ENCODE measurements at places on chromosomes 1 and 21. TPM values are rescaled to one million over a fixed set of nuclear protein-coding genes. Genes with fewer than 3 reads are reported as not detected.

The BACE2 gene
- total RNA-seq = 4.1 TPM

- no peaks in the 10 kb centered on the region for H3K4me1 ChIP-seq
- H3K4me3 ChIP-seq = no peak overlapping the region
- H3K27me3 ChIP-seq = peaks cover 33% of the 10 kb centered on the region
- no peak for DNase-seq
These were observed 44.0 kb upstream of the DIPK1A start for GRCh38 chr1:93005252-93005598.

GRCh38 chr1:119275145-119276134, 93.1 kb upstream of the HAO2 start:
- no peak overlapping the region for H3K27ac ChIP-seq
- no peak overlapping the region for H3K4me3 ChIP-seq
- no peaks in the 10 kb centered on the region for H3K36me3 ChIP-seq
- peaks cover 18% of the 10 kb centered on the region for H3K27me3 ChIP-seq
- no peaks in the 10 kb centered on the region for H3K4me1 ChIP-seq
- peak; percentile 65 for DNase-seq

DNA sequence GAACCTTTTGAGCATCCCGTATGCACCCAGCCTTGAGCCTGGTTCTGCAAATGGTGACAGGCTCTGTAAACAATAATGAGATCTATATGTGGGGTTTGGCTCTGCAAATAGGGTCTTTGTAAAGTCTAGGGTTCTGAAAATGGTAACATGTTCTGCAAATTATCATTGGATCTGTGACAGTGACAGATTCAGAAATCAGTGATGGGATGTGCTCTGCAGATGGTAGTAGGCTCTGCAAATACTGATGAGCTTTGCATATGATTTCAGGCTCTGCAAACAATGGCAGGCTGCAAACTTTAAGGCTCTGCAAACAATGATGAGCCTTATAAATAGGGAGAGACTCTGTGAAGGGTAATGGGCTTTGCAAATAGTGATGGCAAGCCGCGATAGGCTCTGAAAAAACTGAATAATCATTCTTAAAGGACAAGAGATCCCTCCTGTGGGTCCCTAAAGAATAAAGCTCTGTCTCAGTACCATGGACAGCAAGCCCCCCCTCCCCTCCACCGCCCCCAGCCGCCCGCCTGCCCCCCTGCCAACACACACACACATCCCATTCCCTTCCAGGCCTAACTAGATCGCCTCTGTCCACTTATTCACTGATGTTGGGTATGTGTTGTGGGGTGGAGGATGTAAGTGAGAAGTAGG, 17.7 kb upstream of the DMBX1 start:
- H3K4me1 ChIP-seq = peaks cover 3% of the 10 kb centered on the region
- DNase-seq = no peak
- peaks cover 46% of the 10 kb centered on the region for H3K27me3 ChIP-seq
- H3K36me3 ChIP-seq = no peaks in the 10 kb centered on the region
- H3K27ac ChIP-seq = no peak overlapping the region

DNA sequence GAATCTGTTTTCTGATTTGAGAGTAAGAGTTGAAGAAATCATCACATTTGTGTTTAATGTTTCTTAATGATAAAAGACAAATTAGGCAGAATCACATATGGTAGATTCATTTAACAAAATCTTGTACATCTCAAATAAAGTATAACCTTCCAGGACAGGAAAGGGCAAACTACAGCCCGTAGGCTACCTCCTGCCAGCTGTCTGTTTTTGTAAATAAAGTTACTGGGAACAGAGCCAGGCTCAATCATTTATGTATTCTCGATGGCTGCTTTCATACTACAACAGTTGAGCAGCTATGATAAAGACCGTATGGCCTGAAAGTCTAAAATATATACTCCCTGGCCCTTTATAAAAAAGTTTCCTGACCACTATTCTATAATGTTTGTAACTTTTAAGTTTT, 204.1 kb downstream of the COL24A1 start:
- H3K27ac ChIP-seq = no peak overlapping the region
- no peaks in the 10 kb centered on the region for H3K27me3 ChIP-seq
- H3K4me1 ChIP-seq = no peaks in the 10 kb centered on the region
- no peak for DNase-seq
- H3K36me3 ChIP-seq = no peaks in the 10 kb centered on the region
- no peak overlapping the region for H3K4me3 ChIP-seq

GRCh38 chr1:62394646-62395045, 42.2 kb upstream of the USP1 start:
- H3K27me3 ChIP-seq = peaks cover 2% of the 10 kb centered on the region
- no peak overlapping the region for H3K4me3 ChIP-seq
- no peak overlapping the region for H3K27ac ChIP-seq
- H3K4me1 ChIP-seq = no peaks in the 10 kb centered on the region

The TEKT2 gene
- not detected for total RNA-seq

Measured in activated CD8-positive, alpha-beta T cell treated with anti-CD3 and anti-CD28 coated beads, Interleukin-2, amount 10 ng/mL, durations not matched to agents 7 days and 5 days (primary cell).